ENCODE measurements at places on chromosomes 3 and 15.

DNA sequence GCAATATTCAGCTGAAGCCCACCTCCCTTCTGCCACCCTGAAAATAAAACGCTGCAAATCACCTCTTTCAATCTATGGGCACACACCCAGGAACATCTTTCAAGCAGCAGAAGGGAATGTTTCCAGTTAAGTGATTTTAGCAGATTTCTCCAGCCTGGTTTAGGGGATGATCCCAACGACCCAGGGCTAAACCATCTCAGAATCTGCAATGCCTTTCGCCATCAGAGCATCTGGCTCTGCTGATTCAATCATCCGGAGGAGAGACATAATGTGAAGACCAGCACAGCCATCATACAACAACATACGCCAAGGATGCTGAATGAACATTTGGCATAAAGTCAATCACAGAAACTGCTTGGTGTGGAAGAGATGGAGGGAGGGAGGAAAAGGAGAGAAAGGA, 15.5 kb upstream of the LRRN1 start:
- no peak for DNase-seq

- DNase-seq = no peak
These were observed 38.1 kb downstream of the TLE3 start for GRCh38 chr15:70059476-70060213.

DNA sequence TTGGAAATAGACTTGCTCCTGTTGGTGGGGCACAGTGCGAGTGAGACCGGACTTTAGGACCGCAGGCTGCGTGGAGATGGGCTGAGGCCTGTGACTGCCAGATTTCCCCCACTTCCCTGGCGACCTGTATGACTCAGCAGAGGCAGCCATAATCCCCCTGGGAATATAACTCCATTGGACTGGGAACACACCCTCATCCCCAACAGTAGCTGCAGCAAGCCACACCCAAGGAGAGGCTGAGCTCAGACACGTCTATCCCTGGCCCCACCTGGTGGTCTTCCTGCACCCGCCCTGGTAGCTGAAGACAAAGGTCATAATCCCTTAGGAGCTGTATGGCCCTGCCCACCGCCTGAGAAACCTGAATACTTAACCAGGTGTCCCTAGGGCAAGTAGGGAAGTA, 42.6 kb downstream of the DZIP1L start:
- no peak for DNase-seq

GRCh38 chr15:64131547-64131946, 20.0 kb upstream of the SNX22 start:
- DNase-seq = no peak

GRCh38 chr3:46882377-46883053, 5.0 kb downstream of the PTH1R start:
- no peak for DNase-seq

GRCh38 chr3:34109846-34110245, 311.4 kb downstream of the PDCD6IP start:
- no peak for DNase-seq

- no peak for DNase-seq
These were observed 102.1 kb upstream of the ETV5 start for GRCh38 chr3:186210852-186211500.

- DNase-seq = no peak
These were observed 32.4 kb upstream of the CDV3 start for GRCh38 chr3:133540896-133541674.

GRCh38 chr3:40200692-40201316, 108.7 kb upstream of the EIF1B start:
- no peak for DNase-seq

DNA sequence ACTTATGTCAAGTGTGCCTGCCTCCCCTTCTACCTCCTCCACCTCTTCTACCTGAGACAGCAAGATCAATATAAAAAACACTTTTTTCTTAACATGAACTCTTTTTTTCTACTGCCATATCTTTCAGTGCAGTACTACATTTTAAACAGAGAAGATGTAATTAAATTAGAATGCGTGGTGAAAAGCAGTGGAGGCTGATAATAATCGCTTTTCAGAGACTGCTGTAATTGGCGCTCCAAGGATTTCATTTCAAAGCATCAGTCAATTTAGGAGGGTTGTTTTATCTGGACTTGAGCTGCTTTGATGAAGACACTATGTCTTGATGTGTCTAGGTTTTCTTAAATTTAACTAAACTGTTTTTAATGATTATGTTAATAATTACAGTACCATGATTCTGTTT, 85.3 kb upstream of the CRBN start:
- DNase-seq = no peak

GRCh38 chr15:90711842-90712241, 5.3 kb upstream of the BLM start:
- DNase-seq = no peak

GRCh38 chr15:84814916-84815315, 2.2 kb upstream of the ALPK3 start:
- DNase-seq = no peak

- DNase-seq = no peak
These were observed 54.7 kb downstream of the IGF2BP2 start for GRCh38 chr3:185770109-185770508.

GRCh38 chr15:33089878-33090757, 104.4 kb downstream of the FMN1 start:
- DNase-seq = no peak

GRCh38 chr3:60887574-60887973, 363.7 kb downstream of the FHIT start:
- DNase-seq = no peak

- no peak for DNase-seq
These were observed 11.5 kb downstream of the FILIP1L start for GRCh38 chr3:100102757-100103156.

- no peak for DNase-seq
These were observed 60.5 kb downstream of the LINGO1 start for GRCh38 chr15:77572186-77572585.

DNA sequence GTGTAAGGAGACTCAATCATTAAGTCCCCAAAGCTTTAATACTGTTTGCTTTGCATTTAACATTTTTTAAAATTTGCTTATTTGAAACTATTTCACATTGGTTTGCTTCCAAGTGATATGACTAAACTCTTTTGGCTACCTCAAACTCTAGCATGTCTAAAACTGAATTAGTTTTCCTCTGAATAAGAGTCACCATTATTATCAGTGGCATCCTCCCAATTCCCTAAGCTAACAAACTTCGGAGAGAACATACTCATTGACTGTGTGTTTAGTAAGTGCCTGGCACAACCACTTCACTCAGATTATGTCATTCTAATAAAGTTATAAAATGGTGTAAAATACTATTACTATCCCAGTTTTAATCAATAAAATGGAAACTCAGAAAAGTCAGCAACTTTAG, 21.9 kb downstream of the ATOSA start:
- no peak for DNase-seq

DNA sequence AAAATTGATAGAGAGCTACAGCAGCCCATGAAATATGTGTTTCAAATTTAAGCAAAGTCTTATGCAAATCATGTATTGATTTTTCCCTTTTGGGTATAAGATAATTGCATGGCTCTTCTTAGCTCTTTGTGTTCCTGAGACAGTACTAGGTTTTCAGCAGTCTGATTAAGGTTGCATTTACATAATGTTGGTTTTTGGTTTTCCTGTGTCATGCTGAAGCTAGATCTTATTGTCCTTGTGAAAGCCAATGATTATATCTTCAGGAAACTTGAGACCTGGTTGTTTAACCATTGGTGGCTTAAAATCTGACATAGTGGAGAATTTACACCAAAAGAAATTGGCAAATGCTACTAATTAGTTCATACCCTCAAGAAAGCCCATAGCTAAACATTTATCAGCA, 392.6 kb downstream of the ZPLD1 start:
- DNase-seq = no peak

- DNase-seq = no peak
These were observed 57.0 kb upstream of the NR2E3 start for GRCh38 chr15:71753346-71753745.

- no peak for DNase-seq
These were observed 186.4 kb downstream of the ADAMTS9 start for GRCh38 chr3:64501298-64501906.

DNA sequence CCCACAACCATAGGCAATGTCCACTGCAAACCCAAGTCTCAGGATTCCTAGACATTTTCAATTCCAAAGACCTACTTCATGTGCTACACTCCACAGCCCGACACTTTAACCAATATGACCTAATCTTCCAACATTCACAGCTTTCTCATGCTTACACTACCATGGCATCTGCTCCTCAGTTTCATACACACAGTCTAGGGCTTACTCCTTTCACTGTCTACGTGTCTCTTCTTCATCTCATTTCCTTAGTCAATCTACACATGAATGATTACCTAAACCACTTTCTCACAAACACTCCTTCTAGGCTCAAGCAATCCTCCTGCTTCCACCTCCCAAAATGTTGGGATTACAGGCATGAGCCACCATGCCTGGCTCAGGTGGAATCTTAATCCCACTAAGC, 106.3 kb downstream of the STAG1 start:
- DNase-seq = no peak

GRCh38 chr3:114624047-114624445, 330.2 kb downstream of the TIGIT start:
- no peak for DNase-seq

- no peak for DNase-seq
These were observed 72.6 kb downstream of the FOXB1 start for GRCh38 chr15:60076582-60077276.

DNA sequence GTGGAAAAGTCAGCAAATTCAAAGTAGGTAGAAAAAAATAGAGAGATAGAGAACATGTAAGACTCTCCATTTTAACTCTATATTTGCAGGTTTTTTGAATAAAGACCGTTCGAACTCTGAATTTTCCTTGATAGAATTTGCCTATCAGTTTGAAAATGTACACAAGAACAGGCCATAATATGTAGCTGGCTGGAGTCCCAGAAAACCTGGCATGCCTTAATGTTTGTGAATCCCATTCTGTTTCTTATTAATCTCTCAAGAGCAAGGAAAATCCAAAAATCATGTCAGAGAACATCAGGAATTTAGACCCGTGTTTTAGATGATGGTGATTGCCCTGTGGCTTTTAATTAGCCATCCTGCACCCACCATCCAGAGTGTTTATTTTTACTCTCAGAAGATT, 7.2 kb upstream of the CFAP161 start:
- DNase-seq = no peak

GRCh38 chr15:87939848-87940457, 316.6 kb downstream of the NTRK3 start:
- no peak for DNase-seq

- no peak for DNase-seq
These were observed 39.3 kb downstream of the KLHL25 start for GRCh38 chr15:85755471-85755870.

- DNase-seq = no peak
These were observed 34.6 kb downstream of the IGSF10 start for GRCh38 chr3:151426341-151426657.

- DNase-seq = no peak
These were observed 7.1 kb upstream of the CPOX start for GRCh38 chr3:98600412-98601095.

DNA sequence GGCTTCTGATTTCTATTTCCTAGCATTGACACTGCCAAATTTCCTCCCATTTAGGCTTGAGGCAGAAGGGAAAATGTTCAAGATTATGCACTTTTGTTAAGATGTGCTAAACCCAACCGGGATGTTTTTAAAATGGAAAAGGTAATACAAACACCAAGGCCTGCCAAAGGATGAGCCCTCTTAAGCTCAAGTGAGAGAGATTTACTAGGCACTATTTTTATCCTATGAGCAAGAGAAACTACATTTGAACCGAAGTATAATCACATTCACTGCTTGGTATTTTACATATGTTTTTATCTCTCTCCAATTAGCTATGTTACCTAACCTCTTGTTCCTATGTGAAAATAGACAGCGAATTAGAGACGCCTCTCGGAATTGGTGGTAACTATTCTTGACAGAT, 295.8 kb downstream of the GABRB3 start:
- no peak for DNase-seq

GRCh38 chr15:36594556-36595090, 15.2 kb downstream of the CDIN1 start:
- DNase-seq = no peak

DNA sequence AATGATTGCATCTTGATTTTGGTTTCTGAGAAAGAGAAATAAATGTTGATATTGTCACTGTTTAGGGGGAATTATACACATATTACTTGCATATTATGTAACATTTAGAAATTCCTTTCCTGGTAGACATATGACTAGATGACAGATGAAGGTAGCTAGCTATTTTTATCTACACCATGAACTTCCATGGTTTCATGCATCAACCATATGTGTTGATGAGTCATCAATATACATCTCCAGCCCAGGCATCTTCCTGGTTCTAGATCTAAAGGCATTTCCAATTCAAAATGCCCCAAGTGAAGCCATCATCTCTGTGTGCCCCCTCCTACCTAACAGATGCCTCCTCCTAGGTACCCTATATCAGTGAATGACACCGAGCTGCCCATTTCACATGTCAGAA, 9.5 kb upstream of the ADAMTSL3 start:
- DNase-seq = no peak

- no peak for DNase-seq
These were observed 77.2 kb upstream of the RASGRF1 start for GRCh38 chr15:79167776-79168175.

GRCh38 chr3:191376516-191377141, 46.3 kb upstream of the UTS2B start:
- no peak for DNase-seq

DNA sequence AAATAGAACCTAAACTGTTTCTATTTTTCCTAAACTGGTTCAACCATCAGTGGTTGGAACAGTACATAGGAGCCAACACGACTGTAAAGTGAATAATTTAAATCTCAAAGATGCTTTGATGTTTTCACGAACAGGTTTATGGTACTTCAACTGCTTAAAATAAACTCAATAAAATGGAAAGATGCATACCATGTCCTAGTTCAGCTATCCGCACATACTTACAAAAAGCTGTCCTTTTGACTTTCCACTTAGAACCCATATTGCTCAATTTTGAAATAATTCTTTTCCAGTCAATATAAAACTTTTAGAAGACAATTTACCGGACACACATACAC, 902 bp downstream of the CMTM6 start:
- no peak for DNase-seq

GRCh38 chr3:125085166-125085565, 29.4 kb upstream of the HEG1 start:
- no peak for DNase-seq

- DNase-seq = no peak
These were observed 130.3 kb downstream of the GHSR start for GRCh38 chr3:172317984-172318383.

DNA sequence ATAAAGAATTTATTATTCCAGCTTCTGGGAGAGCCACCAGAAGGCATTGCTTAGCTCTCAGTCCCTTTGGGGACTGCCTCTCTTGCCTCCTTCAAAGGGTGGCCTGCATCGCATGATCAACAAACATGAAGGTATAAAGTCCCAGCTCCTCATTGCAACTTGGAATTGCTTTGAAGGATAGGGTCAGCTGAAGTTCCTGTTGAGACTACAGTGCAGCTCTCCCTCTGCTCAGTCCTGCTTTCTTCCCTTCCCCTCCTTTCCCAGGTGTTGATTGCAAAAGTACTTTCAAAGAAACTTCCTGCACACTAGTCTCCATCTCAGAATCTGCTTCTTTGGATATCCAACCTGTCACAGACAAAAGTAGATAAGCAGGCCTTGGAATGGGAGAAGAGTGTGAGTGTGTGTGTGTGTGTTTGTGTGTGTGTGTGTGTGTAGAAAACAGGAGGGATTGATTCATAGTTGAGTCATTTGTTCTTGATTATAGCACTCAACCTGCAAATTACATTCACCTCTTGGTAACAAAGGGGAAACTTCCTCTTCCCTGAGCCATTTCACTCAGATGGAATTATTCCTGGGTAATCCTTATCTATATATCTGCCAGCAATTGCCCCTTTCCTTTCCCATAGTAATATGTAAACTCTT, 13.7 kb downstream of the CCR8 start:
- no peak for DNase-seq
